GM23338 (cell line): ENCODE measurements at places on chromosomes 16 and 17.

- peak; percentile 41 for DNase-seq
Observed at GRCh38 chr17:57911834-57912673, 43.2 kb downstream of the CUEDC1 start.

DNA sequence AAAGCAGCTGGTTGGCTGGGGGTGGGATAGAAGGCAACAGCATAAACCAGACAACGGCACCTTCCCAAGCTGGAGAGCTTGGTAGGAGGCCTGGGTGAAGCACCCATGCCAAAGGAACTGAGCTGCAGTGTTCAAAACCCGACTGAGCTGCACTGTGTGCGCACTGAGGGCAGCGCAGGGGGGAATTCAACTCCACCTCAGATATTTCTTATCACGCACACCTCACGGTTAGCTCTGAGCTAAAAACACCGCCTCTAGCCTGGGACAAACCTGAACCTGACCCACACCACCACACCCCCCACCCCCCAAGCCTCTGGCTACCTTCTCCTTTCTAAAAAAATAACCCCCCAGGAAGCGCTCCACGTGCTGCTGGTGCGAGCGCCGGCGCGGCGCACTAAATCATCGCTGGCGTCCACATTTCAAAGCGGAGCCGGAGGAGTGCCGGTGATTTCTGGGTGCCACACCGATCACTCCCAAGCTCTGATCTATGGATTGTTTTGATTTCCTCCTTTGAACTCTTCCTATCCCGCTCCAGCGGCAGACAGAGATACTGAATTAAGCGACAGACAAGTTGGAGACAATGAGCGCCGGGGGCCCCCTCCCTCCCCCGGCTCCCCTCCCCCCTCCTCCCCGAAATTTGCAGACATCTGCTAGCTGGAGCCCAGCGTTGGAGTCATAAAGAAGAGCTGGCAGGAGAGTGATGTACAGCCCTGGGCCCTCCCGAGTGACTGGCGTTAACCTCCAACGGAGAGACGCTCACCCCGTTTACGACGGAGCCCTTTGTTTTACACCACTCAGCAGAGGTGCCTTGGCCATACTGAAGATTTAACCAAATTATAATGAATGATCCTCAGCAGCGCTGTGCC, 85.0 kb downstream of the NOG start:
- peak; percentile 52 for DNase-seq

DNA sequence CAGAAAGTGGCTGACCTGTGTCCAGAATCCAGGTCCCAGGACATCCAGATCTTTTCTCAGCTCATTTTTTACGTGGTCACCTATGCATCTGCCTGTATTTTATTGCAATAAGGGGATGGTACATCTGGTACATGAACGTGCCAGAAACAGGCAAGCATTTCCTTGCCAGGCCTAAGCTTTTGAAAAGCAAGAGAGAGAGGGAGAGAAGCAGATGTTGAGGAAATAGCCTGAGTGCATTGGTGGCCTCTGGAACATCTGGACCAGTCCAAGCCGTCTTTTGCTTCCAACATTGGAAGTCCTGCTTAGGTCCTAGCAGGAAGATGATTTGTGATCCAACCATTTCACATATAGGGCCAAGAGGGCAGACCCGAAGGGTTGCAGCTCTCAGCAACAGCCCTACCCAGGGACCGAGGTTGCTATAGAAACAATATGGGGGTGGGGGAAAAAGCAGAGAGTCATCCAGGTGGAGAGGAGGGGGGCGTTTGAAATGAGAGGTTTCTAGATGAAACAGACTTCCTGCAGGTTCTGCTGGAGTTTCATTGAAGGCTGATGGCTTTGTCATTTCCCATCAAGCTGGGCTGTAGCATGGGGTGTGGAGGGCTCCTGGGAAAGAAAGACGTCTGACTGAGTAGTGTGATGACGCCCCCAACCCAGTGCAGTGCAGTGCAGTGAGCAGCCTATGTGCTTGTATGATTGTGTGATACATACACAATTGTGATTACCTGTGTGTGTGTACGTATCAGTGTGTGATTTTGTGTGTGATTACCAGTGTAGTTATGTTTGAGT, 61.6 kb downstream of the SHISA6 start:
- DNase-seq = no peak

GRCh38 chr16:87541147-87541871, 48.5 kb upstream of the ZCCHC14 start:
- no peak for DNase-seq

DNA sequence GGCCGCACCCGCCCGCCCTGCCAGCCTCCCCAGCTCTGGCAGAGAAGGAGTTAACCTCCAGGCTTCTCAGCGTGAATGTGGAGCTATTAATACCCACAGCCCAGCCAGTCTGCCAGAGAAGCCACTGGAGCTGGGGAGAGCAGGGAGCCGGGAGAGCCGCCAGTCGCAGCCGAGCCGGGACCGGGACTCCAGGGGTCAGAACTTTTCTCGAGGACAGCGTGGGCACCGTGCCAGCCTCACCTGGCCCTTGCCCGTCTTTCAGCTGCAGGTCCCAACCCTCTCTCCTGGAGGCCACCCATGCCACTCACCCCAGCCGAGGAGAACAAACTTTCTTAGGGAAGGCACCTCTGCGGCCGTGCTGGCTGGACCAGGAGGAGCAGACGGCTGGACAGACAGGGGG, 33.8 kb upstream of the SBK1 start:
- DNase-seq = peak; percentile 47

DNA sequence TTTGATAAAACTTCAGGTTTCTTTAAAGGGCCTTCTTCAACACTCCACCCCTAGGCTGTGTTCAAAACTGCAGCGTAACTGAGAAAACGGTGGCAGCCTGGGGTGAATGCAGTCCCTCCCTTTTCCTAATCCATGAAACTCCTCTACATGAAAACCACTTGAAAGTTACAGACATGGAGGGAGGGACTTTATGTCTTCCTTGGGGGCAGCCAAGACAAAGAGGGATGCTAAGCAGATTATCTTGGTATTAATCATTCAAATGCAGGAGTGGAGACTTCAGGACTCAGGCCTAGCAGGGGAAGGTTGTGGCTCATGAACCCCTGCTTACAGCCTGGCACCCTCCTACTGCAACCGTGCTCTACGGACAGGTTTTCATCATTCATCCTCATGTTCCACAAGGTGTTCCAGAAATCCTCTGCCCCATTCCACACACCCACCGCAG, 46.8 kb downstream of the RNF112 start:
- peak; percentile 59 for DNase-seq

DNA sequence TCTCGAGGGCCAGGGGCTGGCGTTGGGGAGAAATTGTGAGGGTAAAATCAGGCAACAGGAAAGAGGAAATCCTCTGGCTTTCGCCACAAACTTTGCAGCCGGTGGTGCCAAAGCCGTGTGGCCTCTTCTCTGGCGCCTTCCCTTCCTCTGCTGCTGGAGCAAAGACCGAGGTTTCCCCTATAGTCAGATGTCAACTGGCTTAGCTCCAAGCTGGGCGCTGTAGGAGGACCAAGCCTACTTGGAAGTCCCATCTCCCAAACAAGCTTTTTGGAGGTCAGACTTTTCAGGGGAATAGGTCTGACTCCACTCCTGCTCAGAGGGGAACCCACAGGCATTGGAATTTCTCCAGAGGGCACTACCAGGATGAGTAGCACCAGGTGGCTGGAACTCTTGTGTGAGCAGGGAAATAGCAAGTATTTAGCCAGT, 5.0 kb downstream of the IGFBP4 start:
- DNase-seq = no peak

- DNase-seq = peak; percentile 44
Observed at GRCh38 chr17:53749178-53749577, 73.5 kb upstream of the KIF2B start.

DNA sequence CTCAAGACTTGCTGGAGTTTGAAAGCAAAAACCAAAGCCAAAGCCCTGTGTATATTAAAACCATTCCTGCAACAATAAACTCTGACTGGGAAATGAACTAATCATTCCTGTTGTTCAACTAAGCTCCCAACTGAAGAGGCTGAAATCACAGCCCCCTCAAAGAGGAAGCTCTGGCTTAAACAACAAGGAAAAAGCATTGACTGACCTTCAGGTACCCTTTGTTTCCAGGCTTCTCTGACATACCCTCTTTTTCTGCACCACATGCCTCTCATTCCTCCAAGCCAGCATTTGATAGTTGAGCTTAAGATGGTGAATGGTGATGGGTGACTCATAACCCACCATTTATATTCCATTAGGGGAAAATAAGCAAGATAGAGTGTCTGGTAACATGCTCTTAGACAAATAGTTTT, 470.9 kb upstream of the SOX9 start:
- no peak for DNase-seq

DNA sequence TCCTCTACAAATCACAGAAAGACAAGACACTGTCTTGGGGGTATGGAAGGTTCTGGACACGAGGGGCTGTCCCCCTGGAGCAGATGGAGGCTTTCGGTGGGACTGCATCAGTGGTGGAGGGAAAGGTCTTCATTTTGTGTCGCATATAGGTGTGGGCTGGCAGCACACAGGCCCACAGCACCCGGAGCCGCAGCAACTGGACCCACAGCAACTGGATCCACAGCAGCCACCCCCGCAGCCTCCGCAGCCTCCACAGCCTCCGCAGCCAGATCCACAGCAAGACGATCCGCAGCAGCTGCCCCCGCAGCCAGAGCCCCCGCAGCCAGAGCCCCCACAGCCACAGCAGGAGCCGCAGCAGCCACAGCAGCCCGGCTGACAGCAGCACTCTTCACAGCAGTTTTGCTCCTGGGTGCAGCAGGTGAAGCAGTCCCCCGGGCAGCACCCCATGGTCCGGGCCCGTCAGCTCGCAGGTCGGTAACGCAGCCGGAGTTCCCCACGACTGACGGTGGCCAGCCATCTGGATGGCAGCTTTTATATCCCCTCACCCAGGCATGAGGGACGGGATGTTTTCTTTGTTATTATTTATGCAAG, at the start of gene KRTAP17-1:
Gene KRTAP17-1, minus strand, starts transcription at position 507 of the 591 bp plus-strand sequence. Its CDS starts 60 bp downstream, at position 447.
- no peak for DNase-seq

GRCh38 chr16:63581570-63581969, 1540.3 kb downstream of the CDH11 start:
- no peak for DNase-seq

DNA sequence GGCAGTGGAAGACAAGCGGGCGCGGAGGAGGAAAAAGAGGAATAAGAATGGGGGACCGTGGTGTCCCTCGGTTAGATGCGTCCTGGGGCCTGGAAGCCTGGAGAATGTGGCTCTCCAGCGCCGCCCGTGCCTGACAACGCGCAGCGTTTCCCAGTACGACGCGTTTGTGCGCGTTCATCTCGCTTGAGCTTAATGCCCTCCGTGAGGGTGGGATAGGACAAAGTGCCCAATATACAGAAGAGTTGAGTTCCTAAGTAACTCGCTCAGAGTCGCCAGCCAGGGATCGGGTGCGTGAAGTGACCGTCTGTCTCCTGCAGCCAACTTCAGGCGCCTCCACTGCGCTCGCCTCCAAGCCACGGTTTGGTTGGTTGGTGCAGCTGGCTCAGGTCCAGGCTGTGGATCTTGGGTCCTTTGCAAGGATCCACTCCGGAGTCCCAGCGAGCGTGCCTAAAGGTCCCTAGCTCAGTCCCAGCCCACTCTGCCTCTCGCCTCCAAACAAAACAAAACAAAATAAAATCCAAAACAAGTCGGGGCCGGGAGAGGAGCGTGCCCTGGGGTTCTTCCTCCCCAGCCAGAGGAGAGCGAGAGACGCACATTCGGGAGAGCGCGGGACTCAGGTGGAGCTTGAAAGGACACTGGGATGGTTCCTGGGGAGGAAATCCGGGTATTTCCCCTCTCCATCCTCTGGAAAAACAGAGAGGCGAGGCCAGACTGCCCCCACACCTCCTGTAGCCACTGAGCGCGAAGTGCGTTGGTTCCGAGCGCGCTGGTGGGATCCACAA, 974 bp downstream of the GALR2 start:
- DNase-seq = peak; percentile 85

- DNase-seq = no peak
Observed at GRCh38 chr17:77572851-77573250, 385.7 kb upstream of the TNRC6C start.

- DNase-seq = no peak
Observed at GRCh38 chr16:12268606-12269005, 292.1 kb downstream of the SNX29 start.

DNA sequence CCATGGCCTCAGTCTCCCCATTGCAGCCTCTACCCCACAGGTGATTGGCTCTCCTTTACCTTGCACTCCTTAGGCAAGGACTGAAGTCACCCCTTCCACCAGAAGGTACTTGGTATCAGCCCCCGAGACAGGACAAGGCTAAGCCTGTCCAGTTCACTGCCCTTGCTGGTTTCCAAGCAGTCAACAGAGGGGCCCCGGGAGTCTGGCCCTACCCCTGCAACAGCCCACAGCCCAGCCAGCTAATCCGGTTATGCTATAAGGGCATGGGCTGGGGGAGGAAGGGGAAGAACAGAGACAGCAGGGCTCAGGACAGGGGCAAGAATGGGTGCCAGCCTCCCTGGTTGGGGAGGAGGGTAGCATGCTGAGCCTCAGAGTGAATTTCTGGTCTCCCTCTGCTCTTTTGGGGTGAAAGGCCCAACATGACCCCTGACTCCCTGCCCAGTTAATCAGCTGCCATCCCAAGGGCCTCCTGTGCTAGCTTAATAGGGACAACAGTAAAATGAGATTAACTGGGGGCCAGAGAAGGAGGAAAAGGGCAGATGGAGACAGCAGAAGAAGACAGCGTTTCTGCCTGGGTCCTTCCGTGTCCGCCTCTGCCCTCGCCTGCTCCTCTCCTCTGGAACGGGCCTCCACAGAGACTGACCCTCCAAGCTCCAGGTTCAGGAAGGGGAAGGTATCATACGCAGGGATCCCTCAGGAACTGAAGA, 10.7 kb downstream of the DLG4 start:
- DNase-seq = no peak

GRCh38 chr17:74361230-74362068, at the start of gene BTBD17:
TSS of gene BTBD17 (minus strand) at chr17:74361868. CDS start at chr17:74361819, 49 bp downstream.
- DNase-seq = peak; percentile 84
